ENCODE measurements at places on chromosomes 7 and 10.

DNA sequence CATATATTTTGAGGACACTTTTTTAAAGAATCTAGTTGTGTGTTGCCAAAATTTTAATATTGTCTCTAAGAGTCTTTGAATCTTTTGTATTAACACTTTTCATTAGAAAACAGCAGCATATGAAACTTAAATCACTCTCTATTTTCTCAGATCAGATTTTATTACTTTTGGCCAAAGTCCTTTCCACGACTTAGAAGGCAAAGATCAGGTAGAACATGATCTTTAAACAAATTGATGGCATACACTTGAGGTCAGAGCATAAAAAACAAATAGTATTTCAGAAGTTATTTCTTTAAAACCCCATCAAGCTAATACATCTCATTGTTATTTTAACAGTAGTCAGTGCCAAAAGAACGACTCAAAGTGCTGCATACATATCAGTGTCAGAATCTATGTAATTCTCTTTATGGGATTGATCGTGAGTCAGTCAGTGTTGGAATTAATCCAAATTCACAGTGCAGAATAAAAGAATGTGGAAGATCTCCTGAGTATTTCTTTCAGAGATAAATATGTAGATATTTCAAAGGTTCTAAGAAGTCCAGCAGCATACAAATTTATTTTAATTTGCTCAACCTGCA, 9.6 kb upstream of the AGMO start:
- DNase-seq = peak; percentile 77

DNA sequence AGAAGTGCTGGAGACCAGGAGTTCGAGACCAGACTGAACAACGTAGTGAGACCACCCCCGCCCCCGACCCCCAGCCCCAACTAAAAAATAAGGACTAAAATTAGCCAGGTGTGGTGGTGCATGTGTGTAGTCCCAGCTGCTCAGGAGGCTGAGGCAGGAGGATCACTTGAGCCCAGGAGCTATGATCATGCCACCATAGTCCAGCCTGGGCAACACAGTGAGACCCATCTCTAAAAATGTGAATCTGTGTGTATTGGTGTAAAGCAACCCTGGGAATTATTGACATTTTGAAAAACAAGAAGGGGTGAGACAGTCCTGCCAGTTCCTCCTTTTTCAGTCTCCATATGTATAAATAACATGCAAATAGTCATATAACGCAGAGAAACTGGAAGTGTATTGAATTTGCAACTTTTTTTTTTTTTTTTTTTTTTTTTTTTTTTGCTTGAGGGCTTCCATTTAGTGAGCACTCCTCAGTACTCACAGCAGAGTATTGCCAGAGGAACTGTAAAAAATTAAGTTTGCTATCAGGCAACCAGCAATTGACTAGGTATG, 3.4 kb upstream of the ITGB1 start:
- no peak for DNase-seq

GRCh38 chr7:121755286-121755685, 117.7 kb upstream of the PTPRZ1 start:
- no peak for DNase-seq

DNA sequence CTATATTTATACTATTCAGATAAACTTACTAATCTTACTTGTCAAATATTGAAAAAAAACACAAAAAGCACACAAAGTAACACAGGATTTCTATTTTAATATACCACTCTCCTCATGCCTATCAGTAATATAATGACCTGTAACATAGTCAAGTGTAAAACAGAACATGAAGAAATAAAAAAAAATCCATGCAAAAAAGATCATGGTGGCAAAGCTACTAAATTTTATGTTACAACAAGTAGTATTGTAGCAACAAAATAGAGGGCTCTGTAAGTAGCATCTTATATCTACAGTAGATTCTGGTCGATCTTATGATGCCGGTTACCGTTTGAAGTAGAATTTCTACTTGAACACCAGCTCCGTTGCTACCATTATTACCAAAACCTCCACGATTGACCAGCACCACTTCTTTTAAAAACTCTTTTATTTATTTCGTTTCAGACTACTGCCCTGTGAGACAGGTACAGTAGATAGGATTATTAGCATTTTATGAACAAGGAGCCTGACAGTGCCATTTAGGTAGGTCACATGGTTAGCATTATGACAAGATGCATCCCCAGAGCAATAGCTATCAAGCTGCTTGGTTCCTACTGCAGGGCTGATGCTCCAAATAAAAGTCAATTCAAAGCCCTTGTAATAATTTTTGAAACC, 2.1 kb downstream of the CPED1 start:
- DNase-seq = no peak

- no peak for DNase-seq
Observed at GRCh38 chr10:79116801-79117723, 48.3 kb downstream of the ZMIZ1 start.

DNA sequence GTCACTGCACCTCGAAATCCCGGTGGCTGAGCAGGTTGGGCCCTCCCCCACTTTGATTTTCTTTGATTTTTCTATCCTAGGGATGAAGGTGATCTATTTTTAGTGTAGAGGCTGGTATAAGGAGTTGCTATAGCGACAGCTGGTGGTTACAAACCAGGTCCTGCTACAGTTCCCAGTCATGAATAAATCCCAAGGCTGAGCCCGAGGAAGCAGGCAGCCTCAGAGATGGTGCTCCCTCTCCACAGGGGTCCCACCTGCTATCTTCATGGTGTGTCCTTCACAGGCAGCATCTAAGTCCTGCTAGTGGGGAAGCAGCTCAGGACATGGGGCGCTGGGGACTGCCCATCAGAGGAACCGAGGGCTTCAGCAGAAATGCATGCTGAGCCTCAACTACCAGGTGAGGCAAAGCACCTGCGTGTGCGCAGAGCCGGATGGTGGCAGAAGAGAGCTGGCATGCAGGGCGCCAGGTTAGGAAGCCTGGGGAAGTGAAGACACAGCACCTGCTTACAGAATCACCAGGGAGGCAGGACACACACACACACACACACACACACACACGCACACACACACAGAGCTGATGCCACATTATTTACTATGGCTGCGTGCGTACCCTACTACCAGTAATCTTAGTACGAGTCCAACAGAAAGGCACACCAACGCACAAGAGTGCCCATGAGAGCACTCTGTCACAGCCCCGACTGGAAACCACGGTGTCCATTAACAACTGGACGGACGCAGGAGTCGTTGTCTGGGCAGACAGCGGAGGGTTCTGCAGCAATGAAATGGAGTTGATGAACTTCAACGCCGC, 150.9 kb downstream of the PRKAG2 start:
- peak; percentile 41 for DNase-seq

GRCh38 chr7:101667920-101668319, 38.8 kb upstream of the MYL10 start:
- no peak for DNase-seq

DNA sequence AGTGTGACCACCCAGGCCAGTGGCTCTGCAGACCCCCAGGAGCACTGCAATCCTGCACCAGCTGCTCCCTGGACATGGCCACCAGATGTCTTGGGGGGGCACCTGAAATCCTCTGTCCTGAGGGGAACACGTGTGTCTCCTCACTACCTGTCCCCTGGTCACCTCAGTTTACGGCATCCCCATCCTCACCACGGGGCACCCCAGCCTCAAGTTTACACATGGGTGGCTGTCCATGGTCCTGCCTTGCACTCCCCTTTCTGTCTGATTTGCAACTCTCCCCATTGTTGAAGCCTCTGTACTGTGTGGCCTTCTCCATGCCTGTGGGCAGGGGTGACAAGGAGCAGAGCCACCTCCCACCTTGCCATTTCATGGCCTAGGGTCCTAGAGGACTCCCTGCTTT, 67.2 kb downstream of the RAMP3 start:
- DNase-seq = no peak

GRCh38 chr7:155324012-155324917, 26.6 kb downstream of the INSIG1 start:
- DNase-seq = no peak

GRCh38 chr7:103003004-103003403, 71.6 kb downstream of the FBXL13 start:
- no peak for DNase-seq

- DNase-seq = peak; percentile 77
Observed at GRCh38 chr7:16697507-16698199, 51.7 kb downstream of the BZW2 start.

- no peak for DNase-seq
Observed at GRCh38 chr10:7264313-7264756, 146.5 kb downstream of the SFMBT2 start.

DNA sequence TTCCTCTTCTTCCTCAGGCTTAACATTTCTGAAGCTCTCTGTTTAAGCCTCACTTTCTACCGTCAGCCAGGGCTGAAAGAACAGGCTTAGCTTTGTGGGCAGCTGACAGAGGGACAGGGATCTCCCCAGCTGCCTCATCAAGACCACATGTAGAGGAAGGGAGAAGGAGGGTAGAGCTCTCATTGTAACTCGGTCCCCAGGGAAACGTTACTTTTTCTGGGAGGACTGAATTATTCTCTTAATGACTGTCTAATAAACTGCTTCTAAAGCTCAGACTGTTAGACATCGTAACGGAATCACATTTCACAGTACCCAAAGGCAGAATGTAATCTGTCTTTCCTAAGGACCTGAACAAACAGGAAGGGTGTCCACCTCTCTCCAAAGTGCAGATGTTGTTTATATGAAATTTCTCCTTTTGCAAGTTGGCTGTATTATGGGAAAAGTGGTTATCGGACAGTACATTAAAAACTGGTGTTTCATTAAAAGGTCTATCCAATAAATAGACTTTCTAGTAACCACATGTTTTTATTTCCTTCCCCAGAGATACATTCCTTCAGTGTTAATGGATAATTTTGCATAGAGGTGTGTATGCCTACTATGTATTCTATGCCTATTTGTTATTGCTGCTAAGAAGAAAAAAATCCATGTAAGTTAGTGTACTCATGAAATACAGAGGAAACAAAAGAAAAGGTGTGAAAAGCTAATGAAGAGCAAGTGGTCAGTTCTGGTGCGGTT, 144.2 kb downstream of the CTTNBP2 start:
- DNase-seq = no peak

GRCh38 chr7:51121931-51122425, 194.6 kb downstream of the COBL start:
- no peak for DNase-seq

DNA sequence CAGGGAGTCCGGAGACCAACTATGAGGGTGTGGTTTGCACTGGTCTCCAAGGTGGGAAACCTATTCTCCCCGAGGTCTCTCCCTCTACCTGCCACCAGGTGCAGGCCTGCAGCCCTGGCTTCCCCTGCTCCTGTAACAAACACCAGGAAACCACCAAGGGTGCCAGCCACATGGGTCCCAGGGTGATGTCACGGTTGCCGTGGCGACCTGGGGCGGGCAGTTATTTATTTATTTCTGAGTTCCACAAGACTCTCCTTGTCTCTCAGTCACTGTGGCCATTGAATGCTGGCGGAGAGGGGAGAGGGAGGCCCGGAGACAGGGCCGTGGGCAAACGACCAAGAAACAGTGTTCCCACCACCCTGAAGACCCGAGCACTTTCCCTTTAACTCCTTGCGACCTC, 27.0 kb downstream of the MMD2 start:
- no peak for DNase-seq

DNA sequence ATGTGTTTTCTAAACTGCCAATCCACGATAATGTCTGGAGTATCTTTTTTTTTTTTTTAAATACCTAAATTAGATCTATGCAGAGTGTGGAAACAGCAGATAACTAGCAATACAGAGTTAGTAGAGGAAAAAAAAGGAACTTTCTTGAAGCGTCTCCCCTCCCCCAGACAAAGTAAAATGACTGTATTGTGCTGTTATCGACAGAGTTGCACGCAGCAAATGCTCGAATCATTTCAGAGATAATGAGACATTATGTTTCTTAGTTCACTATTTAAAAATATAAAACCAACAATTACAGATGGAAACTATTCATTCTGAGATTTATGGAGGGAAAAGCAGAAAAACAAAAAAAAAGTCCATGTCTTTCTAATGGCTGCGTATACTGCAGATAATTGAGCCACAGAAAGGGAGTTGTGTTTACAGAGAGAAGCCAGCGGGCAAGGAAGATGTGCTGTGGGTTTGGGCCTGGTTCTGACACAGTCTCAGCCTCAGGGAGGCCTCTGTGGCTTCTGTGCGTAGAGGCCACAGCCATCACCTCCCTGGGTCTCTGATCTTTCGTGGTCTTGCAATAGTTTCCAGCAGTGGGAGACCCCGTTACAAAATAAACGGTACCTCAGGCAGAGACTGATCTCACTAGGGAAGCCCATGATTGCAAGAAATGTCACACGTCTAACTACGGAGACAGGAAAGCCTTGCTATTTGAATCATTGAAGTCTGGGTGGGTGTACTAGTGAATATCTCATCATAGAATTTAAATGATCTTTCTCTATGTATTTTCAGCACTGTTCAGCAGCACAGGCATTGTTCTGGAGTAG, 19.1 kb upstream of the KLF6 start:
- DNase-seq = peak; percentile 59

DNA sequence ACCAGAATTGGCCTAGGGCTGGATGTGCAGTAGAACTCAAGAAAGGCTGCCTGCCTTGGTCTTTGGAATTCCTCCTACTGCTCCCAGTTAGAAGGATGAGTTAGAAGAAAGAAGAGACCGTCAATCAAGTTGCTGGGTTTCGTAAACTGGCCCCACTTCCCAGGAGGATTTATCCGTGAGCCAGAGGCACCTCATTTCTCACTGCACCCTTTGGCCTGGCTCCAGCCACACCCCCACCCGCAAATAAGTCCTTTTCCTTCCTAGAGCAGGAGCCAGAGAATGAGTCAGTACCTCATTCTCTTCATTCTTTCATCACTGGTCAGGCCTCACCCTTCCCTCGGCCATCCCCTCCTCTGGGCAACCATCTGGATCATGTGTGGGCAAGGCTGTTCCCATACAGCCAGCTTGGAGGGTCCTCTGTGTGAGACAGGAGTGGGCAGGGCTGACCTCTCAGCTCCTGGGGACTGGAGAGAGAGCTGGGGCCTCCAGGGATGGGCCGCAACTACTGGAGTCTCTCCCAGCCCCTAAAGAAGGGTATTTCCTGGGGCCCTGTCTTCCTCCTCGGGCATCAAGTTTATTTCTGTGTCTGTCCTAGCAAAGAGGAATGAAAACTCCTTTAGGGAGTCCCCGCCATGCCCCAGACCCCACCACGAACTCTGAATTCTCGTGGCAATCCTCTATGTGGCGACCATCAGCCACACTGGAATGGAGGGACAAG, 87.2 kb upstream of the DUSP5 start:
- DNase-seq = peak; percentile 98

DNA sequence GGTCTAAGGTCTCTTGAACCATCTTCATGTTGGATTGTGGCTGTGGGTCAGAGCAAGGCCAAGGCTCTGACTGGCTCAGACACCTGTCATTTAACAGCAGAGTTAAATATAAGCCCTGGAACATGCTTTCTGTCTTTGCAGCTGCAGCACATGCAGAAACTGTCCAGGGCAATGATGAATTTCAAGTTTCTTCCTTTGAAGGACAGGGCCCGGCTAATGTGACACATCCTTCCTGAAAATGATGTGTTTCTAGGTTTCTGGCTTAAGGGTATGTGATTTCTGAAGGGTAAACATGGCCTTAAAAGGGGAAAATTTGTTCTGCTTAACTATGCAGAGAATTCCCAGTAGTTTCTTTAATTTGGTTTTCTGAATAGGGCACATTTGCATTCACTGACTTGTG, 34.0 kb upstream of the SLC35B4 start:
- DNase-seq = no peak
